ENCODE measurements at places on chromosomes 2 and 18.
A peak's percentile ranks its signal among the peaks of the same experiment; 100 is the strongest.

DNA sequence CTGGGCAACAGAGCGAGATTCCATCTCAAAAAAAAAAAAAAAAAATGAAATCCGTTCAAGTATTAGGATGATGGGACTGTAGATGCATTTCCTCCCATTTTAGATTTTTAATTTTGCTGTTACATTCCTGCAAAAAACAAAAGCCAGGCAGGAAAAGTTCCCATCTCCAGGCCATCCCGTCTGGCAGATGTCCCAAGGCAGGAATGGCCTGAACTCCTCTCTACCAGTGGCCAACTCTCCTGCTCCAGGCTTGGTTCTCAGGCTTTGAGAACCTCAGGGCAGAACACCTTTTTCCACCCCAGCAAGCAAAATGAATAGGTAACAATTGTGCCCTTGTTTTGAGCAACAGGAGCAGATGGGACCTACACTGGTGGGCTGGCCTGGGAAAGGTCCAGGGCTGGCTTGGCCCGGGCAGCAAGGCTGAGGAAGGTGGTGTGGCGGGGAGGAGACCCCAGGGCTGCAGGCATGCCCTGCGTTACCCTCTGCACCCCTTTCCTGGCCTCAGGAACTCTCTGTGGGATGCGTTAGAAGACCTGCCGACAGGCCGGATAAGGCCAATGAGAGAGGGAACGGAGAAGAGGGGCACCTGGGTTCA is 86.0 kb downstream of the FAM210A start:
- no peak for DNase-seq

GRCh38 chr18:44679914-44680272 is 795 bp upstream of the SETBP1 start:
- peak; percentile 53 for DNase-seq

- no peak for DNase-seq
Measured at GRCh38 chr2:73268830-73269685, 15.2 kb downstream of the FBXO41 start.

- peak; percentile 14 for DNase-seq
Measured at GRCh38 chr2:108348816-108349570, 28.8 kb upstream of the SULT1C4 start.

GRCh38 chr2:182504903-182505302 is 78.1 kb upstream of the PDE1A start:
- DNase-seq: peak; percentile 91

DNA sequence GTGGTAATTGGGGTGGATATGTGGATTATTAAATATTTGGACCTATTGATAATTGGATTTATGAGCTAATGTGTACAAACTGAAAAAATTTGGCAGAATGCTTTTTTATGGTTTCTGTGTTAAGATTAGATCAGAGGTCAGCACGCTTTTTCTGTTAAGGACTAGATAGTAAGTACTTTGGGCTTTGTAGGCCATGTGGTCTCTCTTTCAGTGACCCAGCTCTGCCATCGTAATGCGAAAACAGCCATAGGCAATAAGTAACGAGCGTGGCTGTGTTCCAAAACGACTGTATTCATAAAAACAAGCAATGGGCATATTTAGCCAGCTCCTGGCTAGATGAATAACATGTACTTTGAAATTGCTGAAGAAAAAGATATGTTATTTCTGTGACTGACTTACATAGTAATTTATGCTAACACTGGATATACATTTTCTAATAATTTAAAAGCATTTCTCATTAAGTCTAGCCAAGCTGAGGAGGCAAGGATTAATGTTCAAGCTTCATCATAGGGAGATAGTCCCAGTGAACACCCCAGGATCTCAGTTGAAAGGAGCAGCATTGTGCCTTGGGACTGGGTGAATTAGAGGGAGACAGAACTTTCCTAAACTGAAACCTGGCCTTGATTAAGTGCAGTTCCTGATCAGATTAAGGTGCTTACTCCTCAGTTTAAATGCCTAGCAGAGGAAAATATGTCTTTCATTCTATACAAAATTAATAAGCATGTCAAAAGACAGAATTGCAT is 20.0 kb downstream of the CCDC138 start:
- peak; percentile 10 for DNase-seq

- no peak for DNase-seq
Measured at GRCh38 chr2:228016402-228016801, 145.0 kb downstream of the DAW1 start.

GRCh38 chr2:122960759-122961641 is 1064.1 kb upstream of the CNTNAP5 start:
- peak; percentile 38 for DNase-seq

GRCh38 chr2:45583977-45584376 is 27.1 kb downstream of the SRBD1 start:
- DNase-seq: no peak

- DNase-seq: no peak
Measured at GRCh38 chr2:74856004-74856578, 22.2 kb downstream of the HK2 start.

DNA sequence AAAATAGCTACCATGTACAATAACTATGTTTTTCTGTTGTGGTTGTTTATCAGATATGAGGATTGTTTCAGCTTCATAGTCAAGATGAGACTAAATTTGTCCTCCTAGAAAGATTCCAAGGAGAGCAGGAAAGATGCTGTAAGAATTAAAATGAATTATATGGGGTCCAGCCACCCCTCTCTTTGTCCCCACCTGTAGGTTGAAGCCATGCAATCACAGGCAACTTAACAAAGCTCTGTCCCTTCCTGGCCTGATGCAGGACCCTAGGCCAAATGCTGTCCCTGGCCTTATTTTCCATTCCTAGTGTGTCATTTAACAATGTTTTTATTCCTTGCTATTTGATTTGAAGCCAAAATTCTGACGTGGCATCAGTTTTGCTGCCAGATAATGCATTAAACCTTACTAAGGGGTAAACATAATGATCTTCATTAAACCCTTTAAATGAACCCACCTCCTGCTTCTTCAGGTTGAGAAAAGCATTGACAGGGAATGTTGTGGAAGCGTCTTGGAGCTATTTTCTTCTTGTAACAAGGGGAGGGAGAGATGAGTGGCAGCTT is 240.9 kb upstream of the ZNF521 start:
- no peak for DNase-seq

- no peak for DNase-seq
Measured at GRCh38 chr2:50645346-50645745, 386.6 kb downstream of the NRXN1 start.

DNA sequence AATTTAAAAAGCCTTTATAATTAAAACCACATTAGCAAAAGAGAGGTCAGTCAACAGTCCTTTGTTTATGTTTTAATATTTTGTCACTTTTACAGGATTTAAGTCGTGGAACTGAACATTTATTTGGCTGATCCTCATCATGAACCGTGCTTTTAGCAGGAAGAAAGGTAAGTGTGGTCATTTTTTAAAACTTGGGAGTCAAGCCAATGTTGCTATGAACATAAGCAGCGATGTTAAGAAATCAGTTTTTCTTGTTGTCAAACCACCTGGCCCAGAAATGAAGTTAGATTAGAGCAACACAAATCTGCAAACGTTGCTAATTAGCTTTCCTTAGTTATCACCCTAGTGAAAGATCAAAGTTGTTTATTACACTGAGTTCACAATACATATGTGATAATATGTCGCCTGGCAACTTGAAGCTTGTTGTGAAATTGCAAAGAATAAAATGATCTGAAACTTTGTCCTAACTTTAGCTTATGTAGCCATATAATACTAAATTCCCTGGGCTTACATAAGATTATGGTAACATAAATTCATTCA is 186.0 kb downstream of the GULP1 start:
- DNase-seq: no peak

GRCh38 chr2:178912416-178913048 is 105.3 kb upstream of the TTN start:
- DNase-seq: no peak

DNA sequence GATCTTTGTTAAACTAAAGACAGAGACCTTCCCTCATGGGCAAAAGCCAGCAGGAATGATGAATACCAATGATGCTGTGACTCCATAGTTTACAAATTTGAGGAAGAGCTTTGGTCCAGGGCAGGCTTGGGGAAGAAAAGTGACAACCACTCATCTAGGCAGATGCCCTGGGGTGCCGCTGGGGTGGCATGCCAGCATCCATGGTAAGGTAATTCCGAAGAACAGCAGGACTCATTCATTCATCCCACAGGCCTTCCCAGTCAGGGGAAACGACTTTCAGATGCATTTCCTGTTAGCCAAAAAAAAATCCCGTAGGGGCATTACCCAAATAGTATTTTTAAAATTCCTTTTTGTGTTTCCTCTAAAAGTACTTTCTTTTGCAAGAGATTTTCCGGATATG is 180.7 kb upstream of the SERPINE2 start:
- no peak for DNase-seq

- no peak for DNase-seq
Measured at GRCh38 chr2:65615602-65616001, 183.2 kb upstream of the SPRED2 start.

- DNase-seq: no peak
Measured at GRCh38 chr2:2575181-2575577, 244.1 kb upstream of the MYT1L start.

GRCh38 chr2:162198239-162198638 is 45.0 kb downstream of the FAP start:
- peak; percentile 30 for DNase-seq

DNA sequence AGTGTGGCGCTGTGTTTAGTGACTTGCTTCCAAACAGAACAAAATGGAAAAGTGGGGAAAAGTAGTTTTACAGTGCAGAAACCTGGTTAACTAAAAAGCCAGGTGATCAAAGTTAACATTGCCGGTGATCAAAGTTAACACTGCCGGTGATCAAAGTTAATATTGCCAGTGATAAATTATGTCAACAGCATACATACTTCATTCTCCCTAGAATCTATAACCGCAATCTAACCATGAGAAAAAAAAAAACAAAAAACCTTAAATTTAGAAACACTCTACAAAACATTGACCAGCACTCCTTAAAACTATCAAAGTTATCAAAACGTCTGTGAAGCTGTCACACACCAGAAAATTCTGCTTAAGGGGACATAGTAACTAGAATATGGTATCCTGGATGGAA is 18.6 kb downstream of the MAP4K3 start:
- DNase-seq: no peak

GRCh38 chr2:171965661-171966060 is 34.1 kb upstream of the METAP1D start:
- no peak for DNase-seq

DNA sequence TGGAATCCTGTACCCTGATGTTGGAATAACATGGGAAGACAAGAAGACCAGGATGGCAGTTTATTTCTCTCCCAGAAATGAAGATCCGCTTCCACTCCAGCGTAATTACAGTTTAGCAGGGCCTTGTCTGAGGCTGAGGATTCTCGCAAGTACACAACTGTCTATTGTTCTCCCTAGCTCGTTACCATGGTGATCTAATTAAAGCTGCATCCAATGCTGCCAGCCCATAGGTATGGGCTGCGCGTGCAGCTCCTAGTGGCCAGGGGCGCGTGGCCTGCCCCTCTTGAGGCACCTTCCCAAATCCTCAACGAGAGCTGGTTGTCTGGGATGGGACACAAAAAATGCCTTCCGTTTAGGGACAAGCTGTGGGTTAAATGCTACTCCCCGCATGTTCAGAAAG is 344.9 kb downstream of the CYRIA start:
- no peak for DNase-seq

DNA sequence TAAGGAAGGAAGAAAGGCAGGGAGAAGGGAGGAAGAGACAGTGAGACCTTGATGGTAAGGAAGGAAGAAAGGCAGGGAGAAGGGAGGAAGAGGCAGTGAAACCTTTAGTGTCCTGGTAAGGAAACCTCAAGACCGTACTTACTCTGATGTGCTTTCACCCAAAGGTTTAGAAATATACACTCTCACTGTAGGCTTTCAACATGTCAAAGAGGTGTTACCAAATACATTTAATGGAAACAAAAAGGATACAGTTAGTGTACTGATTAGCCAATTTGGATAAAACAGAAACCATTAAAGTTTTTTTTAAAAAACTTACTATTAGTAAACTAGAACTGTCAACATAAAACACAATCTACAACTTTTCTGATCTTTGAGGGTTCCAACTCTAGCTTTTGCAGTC is 7.1 kb downstream of the FBXO15 start:
- DNase-seq: no peak

DNA sequence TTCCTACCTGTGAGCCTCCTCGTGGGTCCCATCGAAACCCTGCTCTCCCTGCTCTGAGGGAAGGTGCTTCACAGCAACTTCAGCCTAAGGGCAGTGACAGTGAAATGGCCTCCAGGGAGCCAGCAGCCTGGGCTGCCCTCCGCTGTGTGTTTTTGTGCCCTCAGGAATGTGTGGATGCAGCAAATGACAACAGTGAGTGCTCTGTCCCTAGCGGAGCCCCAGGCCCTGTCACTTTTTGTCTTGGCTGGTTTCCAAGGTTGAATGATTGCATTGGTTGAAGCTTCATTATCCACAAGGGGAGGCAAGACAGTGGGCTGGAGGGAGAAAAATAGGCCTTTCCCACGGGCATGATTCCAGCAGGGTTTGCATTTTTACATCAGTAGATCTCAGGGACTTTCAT is 42.9 kb downstream of the STON1 start:
- no peak for DNase-seq

DNA sequence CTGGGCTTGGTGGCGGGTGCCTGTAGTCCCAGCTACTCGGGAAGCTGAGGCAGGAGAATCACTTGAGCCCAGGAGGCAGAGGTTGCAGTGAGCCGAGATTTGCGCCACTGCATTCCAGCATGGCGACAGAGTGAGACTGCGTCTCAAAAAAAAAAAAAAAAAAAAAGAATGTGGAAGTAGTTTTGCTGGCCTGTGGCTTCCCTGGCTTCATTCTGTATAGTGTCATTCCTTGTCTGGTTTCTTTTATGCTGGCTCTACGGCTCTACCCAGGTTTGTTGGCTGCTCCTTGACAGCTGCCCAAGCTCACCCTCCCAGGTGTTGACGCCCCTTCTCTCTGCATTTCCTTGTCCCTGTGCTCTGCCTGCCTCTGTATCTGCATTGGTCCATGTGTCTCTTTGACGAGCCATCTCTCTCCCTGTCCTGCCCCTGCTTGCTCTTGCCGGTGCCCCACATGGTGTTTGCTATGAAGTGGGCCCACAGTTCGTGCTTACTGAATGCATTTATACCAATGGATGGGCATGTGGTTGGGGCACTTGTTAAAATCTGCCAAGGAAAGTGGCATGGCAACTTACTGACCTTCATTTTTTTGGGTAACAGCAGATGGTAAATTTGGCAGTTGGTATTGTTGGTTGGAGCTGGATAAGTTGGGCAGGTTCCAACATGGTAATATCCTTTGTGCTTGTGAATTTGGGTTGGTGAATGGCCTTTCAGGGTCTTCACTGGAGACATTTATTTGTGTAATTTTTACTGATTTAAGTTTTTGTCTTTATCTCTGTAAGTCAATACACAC is 113.9 kb downstream of the MAP4K4 start:
- DNase-seq: no peak

GRCh38 chr2:192197357-192197756 is 2.6 kb upstream of the TMEFF2 start:
- DNase-seq: no peak

- DNase-seq: peak; percentile 1
Measured at GRCh38 chr18:72868585-72869225, 918 bp upstream of the NETO1 start.

DNA sequence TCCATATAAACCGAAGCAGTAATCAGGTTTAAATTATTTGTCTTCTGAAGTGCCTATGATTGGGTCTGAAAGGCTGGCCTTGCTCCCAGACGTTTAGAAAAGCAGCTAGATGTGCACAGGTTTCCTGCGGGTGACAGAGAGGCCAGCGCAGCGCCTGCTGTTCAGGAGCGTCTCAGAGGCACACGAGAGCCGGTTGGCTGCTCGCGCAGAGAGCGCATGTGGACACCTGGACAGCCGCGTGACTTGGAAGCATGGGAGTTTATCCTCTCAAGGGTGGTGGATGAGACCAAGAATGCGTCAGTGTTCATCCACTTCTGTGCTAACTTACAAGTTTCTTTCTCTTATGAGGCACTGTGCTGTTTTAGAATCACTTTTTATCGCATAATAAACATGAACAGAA is 303.7 kb downstream of the PTGR3 start:
- DNase-seq: no peak

GRCh38 chr2:112834396-112835037 is 2.1 kb downstream of the IL1B start:
- peak; percentile 21 for DNase-seq

Measured in fibroblast of villous mesenchyme (primary cell).